Germinal center (tissue), 1 donor: ENCODE measurements at places on chromosomes 13 and 19.
A peak's percentile ranks its signal among the peaks of the same experiment; 100 is the strongest.

DNA sequence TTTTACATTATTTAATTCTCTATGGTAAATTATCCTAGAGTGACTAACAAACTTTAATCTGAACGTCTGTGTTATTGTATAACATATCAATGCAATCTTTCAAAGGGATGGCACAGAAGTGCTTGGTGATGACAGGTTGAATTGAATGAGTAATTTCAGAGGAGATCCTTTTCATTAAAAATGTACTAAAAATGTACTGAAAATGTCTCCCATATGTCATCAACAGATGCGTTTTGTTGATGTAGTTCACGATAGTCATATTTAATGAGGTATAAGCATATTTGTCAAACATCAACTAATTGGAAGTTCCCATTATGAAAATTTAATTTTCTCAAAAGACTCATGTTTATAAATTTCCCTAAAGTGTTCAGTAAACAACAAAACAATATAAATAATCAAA is 1434.7 kb upstream of the PCDH20 start:
- DNase-seq = no peak

DNA sequence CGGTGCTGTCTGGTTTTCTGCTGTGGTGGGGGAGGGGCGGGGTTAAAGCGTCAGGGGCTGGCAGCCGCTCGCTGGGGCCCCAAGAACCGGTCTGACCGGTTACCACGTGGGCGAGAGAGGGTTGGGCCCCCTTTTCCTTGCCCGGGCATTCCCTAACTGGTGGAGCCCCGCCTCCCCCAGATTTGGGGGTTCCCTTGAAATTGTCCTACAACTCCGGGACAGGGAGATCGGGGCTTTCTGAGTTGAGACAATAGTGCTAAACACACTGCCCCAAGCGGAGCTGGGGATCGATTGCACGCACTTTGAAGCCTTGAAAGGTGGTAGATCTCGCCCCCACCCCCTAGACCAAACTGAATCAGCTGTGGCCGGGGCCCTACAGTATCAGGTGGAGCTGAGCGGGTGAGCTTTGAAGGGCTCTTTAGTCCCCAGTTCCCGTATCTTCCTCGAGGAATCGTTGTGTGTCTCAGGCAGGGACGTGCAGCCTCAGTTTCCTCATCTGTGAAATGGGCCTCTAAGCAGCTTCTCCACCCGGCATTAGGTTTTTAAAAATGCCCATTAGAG is 4.8 kb downstream of the IER2 start:
- DNase-seq = peak; percentile 72

DNA sequence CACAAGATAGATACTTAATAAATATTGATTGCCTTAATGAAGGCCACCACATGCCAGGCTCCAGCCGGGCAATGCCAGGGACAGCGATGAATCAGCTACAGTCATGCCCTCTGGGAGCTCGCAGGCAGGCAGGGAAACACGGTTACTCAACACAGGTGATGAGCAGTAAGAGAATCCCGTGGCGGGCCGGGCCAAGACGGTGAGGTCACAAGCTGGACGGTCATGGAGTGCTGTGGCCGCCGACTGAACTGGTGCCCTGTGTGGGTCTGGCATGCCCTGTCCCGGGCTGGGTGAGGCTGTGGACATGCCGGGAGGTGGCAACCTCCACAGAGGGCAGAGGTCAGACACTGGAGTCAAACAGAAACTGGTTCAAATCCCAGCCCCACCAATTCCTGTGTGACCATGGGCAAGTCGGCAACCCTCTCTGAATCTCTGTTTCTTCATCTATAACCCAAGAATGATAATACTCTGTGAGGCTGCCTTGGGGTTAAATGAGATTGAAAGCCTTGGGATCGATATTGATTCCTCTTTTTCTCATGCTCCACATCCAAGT is 13.2 kb upstream of the PAK4 start:
- no peak for DNase-seq

- DNase-seq = no peak
Observed at GRCh38 chr19:38727868-38728660, 16.2 kb downstream of the CAPN12 start.

GRCh38 chr19:1360126-1360817 is 23.4 kb upstream of the NDUFS7 start:
- no peak for DNase-seq

- DNase-seq = no peak
Observed at GRCh38 chr19:58560007-58560887, 1.8 kb upstream of the UBE2M start.

DNA sequence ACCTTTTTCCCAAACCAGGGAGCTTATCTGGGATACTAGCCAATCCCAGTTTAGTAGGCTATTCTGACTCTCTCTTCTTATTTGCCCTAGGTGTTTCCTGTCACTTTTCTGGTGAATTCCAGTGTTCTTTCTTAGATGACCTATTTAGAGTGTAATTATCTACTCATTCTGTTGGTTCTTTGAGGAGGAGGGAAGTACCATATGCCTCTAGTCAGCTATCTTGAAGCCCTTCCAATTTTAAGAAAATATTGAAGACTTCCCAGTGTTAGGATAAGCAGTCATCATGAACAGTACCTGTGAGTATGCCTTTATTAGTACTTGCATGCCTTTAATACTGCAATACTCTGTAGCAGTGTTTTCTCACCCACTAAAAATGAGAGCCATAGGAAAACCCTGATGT is 724.3 kb upstream of the SLITRK1 start:
- DNase-seq = no peak

GRCh38 chr13:109028624-109029023 is 399.2 kb downstream of the MYO16 start:
- DNase-seq = no peak

DNA sequence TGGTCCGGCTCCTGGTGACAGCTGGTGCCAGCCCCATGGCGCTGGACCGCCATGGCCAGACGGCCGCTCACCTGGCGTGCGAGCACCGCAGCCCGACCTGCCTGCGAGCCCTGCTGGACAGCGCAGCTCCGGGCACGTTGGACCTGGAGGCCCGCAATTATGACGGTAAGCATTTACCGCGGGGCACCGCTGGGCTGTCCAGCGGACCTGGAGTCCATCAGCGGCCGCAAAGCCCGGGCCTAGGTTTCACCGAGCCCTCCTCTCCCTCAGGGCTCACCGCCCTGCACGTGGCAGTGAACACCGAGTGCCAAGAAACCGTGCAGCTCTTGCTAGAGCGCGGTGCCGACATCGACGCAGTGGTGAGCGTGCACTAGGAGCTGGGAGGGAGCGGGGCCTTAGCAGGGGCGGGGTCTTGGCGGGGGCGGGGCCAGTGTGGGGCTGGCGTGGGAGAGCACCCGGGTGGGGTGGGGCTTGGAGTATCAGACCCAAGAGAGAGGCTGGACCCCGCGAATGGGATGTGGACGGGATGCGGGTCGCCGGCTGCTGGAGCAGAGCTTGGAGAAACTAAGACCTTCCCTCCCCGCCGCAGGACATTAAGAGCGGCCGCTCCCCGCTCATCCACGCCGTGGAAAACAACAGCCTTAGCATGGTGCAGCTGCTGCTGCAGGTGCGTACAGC is 8.7 kb downstream of the BCL3 start:
- DNase-seq = no peak

GRCh38 chr19:46970815-46971214 is 48.8 kb upstream of the NPAS1 start:
- DNase-seq = no peak

- DNase-seq = no peak
Observed at GRCh38 chr13:102561933-102562332, 34.9 kb upstream of the TPP2 start.

DNA sequence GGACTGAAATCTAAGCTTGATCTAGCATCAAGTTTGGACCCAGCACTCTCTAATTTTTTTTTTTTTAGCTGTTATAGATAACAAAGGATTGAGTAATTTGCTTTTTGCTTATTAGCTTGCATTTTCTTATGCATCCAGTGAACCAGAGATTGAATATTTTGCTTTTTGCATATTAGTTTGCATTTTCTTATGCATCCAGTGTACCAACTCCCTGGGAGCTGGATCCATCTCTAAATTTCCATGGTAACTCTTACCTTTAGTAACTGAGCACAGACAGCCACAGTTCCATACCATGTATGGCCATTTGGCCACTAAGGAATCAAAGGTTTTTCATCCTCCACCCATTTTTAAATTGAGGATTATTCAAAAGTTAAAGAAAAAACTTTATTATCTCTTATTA is 8.7 kb upstream of the ZNF548 start:
- DNase-seq = no peak

- DNase-seq = no peak
Observed at GRCh38 chr13:70284371-70284770, 176.1 kb upstream of the KLHL1 start.
